ENCODE measurements at places on chromosomes 12 and 14. TPM values are rescaled to one million over a fixed set of nuclear protein-coding genes. Genes with fewer than 3 reads are reported as not detected.

PRH2 gene
- 0.28 TPM for polyA plus RNA-seq

POTEM gene
- polyA plus RNA-seq, result not detected

DNA sequence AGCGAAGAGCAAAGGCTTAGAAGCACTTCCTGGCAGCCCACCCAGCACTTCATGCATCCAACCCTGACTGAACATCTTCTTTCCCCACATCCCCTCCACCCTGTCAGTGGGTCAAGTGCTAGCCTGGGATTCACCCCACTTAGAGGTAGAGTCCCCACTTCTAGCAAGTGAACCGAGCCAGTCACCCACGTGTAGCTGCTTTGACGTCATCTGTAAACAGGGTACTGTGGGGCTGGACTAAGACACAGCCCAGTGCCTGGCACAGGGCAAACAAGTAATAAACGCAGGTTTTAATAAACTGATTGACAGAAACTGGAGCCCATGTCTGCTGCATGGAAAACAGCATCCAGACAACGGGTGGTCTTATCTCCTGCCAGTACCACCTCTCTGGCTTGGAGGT, 61.7 kb downstream of the ITPK1 start:
- no peak for DNase-seq

- DNase-seq, result no peak
These were observed 99.0 kb downstream of the ESR2 start for GRCh38 chr14:64195199-64195598.

TTC9 gene
- 3.1 TPM for polyA plus RNA-seq

DNA sequence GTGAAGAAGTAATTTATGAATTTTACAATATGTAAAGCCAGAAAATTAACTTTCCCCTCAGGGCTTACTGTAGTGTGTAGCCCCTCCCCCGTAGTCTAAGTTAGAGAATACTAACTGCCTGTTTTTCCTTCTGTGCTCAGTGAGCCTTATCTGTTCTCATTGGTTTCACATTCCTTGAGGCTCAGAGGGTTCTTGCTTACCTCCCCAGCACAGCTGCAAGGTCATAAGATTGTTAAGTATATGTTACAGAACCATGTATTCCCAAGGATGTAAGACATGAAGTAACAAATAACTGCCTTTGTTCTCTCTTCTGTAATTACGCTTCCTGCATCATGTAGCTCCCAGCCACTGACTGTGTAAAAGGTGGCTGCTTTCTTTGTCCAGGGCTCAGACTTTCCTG, 1351.1 kb downstream of the TMEM121 start:
- DNase-seq, result no peak

KLHDC2 gene
- polyA plus RNA-seq, result 179 TPM

DNA sequence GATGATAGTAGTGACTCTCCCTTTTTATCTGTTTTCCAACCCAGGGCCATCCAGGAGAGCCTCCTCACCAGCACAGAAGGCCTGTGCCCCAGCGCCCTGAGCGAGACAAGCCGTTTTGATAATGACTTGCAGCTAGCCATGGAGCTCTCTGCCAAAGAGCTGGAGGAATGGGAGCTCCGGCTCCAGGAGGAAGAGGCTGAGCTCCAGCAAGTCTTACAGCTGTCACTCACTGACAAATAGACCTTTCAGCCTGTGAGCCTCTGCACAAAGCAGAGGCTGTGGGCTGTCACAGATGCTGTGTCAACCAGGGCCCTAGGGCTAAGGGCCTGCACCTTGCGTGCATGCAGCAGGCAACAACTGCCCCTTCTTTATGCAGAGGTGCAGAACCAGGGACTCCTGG, 11.0 kb downstream of the C12orf76 start:
- DNase-seq, result no peak

PDZRN4 gene
- 7.0 TPM for polyA plus RNA-seq

DNA sequence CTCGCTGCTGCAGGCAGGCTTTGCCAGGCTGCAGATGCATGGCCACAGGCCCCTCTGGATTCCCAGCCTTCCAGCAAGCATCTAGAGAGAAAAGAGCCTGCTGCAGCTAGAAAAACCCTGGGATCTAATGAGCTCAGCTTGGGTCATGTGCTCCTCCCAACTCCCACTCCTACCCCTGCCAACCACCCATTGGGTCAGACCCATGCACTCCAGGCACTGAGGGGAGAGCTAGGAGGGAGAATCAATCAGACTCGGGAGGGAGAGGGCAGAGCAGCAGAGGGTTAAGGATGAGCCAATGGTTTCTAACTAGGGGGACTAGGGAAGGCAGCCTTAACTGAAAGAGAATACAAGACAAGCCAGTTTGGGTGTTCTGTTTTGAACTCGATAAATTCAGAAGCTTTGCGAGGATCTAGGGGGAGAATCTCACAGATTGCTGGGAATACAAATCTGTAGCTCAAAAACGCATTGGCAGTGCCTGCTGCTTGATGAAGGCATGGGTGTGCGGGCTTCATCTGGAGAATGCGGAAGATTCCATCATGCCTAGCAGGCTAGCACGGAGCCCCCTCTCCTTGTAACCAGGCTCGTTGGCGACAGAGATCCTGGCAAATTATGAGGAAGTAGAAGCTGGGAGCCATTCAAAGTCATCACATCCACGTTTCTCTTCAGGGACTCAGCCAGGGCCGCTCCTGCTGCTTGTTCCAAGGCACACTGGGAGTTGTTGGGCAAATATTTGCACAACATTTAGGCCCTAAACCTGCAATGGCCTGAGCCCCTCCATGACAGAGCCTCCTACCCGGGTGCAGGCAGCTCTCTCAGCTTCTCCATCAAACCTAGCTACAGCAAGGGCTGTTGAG, 56.4 kb downstream of the VCPKMT start:
- no peak for DNase-seq

- DNase-seq, result no peak
These were observed 69.9 kb downstream of the RAD51B start for GRCh38 chr14:67889455-67889854.

DNA sequence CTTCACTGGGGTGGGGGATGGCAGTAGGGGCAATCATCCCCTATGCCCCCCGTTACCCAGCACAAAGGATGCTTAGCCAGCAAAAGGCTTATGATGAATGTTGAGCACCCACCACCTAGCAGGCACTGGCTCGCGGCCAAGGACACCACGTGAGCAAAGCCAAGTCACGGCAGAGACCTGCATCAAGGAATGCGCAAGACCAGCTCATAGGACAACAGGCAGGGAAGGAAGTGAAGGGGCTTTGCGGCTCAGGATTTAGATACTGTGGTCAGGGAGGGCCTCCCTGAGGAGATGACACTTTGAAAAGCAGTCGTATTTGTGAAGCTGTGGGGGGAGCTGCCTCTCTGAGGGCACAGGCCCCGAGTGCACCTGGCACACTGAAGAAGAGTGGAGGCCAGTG, 32.8 kb downstream of the SH2B3 start:
- DNase-seq, result no peak

GRCh38 chr12:61870658-61871484, 389.3 kb upstream of the USP15 start:
- DNase-seq, result no peak

C12orf57 gene
- polyA plus RNA-seq, result 146 TPM

DNA sequence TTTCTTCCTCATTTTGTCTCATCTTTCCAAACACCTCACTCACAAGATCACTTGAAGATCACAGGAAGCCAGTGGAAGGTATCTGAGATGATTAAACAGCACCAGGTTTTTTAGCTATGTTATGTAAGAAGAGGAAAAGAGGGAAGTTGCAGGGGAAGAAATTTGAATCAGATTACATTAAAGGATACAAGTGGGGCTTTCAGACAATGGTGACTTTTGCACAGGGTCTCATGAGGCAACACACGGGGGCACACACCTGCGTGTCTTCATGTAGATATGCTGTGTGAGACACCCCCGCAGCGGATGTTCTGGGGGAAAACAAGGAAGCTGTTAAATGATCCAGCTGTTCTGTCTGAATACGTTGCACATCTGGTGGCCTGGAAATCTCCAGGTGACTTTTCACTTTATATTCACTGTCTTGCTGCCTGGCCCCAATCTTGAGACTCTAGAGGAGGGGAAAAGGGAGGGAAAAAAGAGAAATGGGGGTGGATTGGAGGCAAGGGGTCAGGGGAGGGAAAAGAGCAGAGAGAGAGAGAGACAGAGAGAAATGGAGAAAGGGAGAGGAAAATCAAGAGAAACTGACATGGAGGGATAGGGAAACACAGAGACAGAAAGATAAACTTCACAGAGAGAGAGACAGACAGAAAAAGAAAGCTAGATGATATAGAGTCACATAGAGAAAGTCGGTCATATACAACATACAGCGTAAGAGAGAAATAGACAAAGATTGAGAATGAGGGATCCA, 36.3 kb upstream of the PPP1CC start:
- no peak for DNase-seq

RFC5 gene
- polyA plus RNA-seq, result 35.3 TPM

DNA sequence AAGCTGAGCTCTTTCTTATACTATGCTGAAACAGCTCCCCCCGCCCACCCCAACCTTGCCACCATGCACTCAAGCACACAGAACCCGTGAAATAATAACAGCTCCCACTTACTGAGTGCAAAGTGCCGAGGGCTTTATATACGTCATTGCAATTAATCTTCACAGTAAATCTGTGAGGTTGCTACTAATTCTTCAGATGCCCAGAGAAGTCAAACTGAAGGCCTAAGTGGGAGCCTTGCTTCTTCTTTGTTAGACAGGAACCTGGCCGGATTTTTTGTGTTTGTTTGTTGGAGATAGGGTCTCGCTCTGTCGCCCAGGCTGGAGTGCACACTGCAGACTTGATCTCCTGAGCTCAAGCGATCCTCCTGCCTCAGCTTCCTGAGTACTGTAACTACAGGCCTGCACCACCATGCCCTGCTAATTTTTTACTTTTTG, 34.0 kb downstream of the VCPKMT start:
- no peak for DNase-seq

GRCh38 chr12:65695113-65695865, 129.0 kb upstream of the HMGA2 start:
- DNase-seq, result no peak

DNA sequence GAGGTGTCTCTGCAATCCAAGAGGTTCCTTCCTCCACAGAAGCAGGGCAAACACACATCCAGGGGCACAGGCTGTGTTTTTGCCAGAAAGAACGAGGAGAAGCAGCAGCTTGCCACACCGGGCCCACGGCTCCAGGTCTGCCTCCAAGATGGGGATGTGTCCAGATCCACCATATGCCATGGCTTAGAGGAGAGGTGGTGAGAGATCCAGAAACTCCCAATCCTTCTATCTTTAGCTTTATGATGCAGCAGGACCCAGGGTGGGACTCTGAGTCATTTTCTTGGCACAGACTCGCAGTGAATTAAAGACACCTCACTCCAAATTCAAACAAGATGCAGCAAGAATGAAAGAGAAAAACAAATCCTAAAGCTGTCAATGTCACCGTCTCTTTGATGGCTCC, 481.4 kb upstream of the TMEM132C start:
- DNase-seq, result no peak

PRR4 gene
- polyA plus RNA-seq, result 7.8 TPM

DNA sequence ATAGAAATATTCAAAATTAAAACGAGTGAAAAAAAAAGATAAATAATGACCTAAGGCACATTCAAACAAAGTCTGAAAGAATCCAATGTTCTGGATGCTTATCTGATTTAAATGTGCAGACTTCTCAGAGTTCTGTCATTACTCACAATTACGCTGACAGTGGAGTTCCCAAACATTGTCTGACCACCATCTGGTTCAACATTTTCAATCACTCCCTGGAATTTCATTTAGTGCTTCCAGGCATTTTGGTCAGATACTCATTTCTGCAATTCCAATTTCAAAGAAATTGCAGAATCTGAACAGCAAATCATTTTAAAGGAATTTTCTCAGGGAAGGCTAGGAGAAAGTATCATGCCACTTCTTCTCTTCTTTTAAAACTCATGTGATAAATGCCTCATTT, 398.2 kb upstream of the PDE3A start:
- no peak for DNase-seq

DNA sequence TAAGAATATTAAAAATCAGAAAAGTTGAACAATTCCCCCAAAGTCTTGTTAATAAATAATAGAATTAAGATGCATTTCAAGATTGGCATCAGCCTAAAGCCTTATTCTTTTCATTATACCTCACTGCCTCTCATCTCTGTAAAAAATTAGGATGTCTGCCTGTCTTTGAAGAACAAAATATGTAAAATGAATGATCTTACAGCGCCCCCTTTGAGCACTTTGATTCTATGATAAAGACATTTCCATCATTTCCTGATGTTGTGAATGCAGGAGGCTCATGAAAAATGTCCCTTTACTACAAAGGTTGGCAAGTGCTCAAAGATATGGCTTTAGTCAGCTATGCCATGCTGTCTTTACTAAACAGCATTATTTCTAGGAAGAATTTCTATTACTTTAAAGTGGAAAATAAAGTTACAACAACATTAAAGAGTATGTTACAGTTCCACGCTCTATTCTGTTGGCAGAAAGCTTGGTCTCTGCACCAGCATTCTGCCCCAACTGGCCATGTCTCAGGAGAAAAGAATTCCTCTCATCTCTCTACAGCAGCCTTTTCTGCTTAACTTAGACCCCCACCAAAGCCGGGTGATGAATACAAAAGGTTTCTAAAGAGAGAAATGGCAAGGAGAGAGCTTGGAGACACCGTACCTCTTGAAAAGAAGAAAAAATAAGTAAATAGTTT, 95.1 kb downstream of the LLPH start:
- DNase-seq, result no peak

RTL1 gene
- 0.04 TPM for polyA plus RNA-seq

DNA sequence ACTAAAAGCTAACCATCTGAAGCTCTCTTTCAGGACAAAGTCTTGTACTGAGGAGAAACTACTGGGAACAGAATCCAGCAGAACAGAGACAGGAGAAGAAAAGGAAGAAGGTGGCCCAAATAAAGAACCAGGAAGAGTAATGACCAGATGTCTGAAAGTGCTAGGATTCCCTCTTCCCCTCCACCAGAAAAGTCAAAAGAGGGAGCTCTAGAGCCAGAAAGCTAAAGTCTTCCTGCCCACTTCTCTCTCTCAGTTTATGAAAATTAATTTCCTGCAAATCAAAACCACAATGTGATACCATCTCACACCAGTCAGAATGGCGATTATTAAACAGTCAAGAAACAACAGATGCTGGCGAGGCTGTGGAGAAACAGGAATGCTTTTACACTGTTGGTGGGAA, 47.2 kb downstream of the SPPL3 start:
- DNase-seq, result no peak

RIPK3 gene
- 3.6 TPM for polyA plus RNA-seq

CCDC197 gene
- not detected for polyA plus RNA-seq

- no peak for DNase-seq
These were observed 144.4 kb upstream of the TMPO start for GRCh38 chr12:98370976-98371375.

GRCh38 chr14:94904636-94905035, 134.7 kb upstream of the GSC start:
- DNase-seq, result no peak

GRCh38 chr14:100577986-100578431, 9.2 kb downstream of the BEGAIN start:
- no peak for DNase-seq

GRCh38 chr14:60488175-60488574, 2.3 kb upstream of the C14orf39 start:
- no peak for DNase-seq

DNA sequence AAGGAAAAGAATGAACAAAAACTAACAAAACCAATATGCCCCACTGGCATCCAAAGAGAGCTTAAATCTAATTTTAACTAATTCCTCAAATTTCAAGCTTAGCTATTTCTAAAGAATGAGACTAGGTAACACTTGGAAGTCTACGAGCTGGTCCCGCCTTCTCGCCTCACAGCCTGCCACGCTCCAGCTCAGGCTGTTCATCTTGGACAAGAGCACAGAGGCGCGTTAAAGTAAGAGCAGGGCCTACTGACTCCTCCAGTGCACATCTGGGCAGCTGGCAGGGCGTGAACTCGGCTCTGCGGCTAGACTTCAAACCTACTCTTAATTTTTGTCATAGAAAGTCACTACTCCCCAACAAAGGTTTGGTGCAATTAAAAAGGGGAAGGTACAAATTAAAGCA, 64.6 kb downstream of the DICER1 start:
- no peak for DNase-seq

MDGA2 gene
- 2.4 TPM for polyA plus RNA-seq
